ENCODE measurements at places on chromosomes 11 and 22. TPM values are rescaled to one million over a fixed set of nuclear protein-coding genes. Genes with fewer than 3 reads are reported as not detected.
A peak's percentile ranks its signal among the peaks of the same experiment; 100 is the strongest.

The MRGPRX1 gene
- not detected for total RNA-seq

The CYB5R2 gene
- 190 TPM for total RNA-seq

The NXPE2 gene
- 2.0 TPM for total RNA-seq

The SPTBN2 gene
- 116 TPM for total RNA-seq

The RGL4 gene
- total RNA-seq = 5.3 TPM

The MICAL2 gene
- total RNA-seq = 461 TPM

- peaks cover 13% of the 10 kb centered on the region for H3K4me1 ChIP-seq
- H3K4me3 ChIP-seq = no peak overlapping the region
- no peak overlapping the region for H3K27ac ChIP-seq
- no peaks in the 10 kb centered on the region for H3K36me3 ChIP-seq
These were observed 75.2 kb downstream of the ZNRF3 start for GRCh38 chr22:28958611-28959010.

DNA sequence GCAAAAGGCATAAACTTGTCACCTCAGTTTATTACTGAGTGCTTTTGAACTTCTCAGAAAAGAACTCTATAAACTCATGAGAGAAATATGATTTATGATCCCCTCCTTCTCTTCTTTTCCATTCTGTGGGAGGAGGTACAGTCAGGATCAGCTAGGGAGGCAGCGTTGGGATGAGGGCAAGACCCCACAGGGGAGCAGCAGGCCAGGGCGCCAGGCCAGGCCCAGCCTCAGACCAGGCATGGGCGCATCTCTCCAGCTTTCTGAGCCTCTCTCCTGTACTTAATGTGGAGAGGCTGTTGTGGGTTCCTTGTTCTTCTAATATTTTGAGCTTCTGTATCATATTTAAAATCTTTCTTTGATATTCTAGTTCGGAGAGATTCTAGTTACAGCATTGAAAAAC, 71.7 kb downstream of the C22orf31 start:
- H3K27ac ChIP-seq = no peak overlapping the region
- no peaks in the 10 kb centered on the region for H3K36me3 ChIP-seq
- DNase-seq = no peak

- no peak overlapping the region for H3K4me3 ChIP-seq
- no peak overlapping the region for H3K27ac ChIP-seq
- no peaks in the 10 kb centered on the region for H3K4me1 ChIP-seq
- no peaks in the 10 kb centered on the region for H3K36me3 ChIP-seq
These were observed 147.9 kb upstream of the PLET1 start for GRCh38 chr11:112408517-112408916.

- no peaks in the 10 kb centered on the region for H3K27me3 ChIP-seq
- H3K4me1 ChIP-seq = no peaks in the 10 kb centered on the region
- H3K27ac ChIP-seq = no peak overlapping the region
These were observed 13.0 kb upstream of the BID start for GRCh38 chr22:17787241-17787640.

GRCh38 chr22:42180349-42180842, 49.8 kb upstream of the CYP2D6 start:
- H3K36me3 ChIP-seq = no peaks in the 10 kb centered on the region
- no peak overlapping the region for H3K27ac ChIP-seq
- DNase-seq = peak; percentile 70

Data from testis (tissue), 5 donors.